Activated gamma-delta T cell treated with Interleukin-2 at 50 U/mL for 16 hours (primary cell): ENCODE measurements at places on chromosomes 16 and 17.

DNA sequence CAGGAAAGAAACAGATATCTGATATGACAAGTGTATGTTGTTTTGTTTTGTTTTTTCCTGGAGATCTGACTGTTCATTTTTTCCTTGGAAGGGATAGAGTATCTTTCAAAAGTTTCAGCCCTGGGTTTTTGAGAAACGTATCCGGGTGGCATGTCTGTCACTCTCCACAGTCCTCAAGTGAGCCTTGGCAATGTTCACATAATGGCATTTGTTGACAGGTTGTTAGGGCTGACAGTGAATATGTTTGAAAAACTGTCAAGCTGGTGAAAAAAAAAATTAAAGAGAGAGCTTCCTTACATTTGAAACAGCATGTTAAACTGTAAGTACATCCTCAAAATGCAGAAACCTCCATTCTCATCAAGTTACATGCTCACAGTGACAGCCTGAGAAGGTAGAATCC is 113.0 kb upstream of the DYNLRB2 start:
- no peak for DNase-seq

DNA sequence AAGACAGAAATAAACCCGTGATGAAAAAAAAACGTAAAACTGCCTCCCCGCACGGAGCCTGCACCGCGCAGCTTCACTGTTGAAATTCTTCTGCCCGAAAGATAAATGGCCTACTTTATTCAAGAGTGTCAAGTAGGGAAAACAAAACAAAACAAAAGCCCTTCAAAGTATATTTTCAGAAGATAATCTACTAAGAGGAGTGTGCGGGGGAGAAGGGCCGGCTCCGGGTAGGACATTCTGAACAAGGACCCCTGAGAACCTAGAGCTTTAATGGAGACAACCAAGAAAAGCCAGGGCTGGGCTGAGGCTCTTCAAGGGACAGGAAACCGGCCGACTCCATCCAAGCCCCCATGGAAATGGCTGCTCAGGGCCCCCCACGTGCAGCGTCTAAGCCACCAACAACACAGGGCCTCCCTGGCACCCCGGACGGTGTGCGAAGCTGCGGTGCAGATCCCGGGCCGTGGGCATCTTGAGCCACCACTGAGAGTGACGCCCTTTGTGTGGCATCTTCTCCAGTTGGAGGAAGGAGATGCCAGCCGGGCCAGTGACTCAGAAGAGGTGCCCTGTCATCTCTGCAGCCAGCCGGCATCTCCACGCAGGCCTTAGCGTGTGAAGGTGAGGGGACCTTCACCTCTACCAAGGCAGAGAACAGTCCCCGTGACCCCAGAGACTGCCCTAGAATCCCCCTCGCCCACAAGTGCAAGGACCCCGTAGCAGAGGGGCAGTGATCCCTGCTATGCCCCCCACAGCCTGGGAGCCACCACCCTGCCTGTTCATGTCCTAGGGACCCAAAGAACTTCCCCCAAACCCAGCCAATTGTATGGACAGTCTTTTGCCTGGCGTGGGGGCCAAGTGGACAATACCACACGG is 250.8 kb downstream of the C16orf95 start:
- DNase-seq: no peak

DNA sequence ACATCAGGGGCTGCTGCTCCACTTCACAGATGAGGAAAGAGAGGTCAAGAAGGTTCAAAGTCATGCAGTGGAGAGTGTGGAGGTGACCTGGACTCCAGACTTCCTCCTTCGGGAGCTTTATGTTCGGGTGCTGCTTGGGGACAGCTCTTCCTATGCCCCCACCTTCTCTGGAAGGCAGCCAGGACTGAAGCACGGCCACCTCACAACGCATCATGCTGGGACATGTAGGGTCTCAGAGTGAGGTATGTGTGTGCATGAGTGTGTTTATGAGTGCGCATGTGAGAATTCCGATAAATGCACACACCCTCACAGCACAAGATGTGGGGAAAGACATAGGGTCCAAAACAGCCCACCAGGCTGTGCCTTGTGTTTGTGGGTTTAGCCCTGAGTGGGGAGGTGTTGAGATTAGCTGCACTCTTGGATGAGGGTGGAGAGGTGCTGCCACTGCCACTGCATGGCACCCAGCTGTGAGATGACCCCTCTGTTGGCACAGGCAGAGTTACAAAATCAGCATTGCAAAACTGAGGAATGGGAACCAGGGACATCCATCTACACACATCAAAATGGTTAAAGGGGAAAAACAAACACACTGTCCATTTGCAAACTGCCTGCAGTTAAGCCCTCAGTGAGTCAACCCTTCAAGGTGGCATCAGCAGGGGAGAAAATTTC is 367.4 kb downstream of the SEC14L1 start:
- no peak for DNase-seq

DNA sequence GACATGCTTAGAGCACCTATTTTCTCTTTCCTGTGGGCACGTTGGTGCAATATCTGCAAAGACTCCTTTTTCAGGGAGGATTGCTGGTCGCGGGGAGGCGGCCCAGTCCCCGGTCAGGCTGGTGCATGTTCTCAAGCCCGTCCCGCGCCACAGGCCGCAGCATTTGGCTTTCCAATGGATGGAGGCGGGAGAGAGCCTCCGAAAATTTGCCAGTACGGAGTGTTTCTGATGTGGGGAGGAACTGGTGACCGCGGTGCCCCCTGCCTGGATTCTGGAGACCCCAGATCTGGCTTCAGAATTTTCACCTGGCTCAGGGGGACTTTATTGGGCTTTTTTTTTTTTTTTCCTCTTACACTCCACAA is 2.3 kb downstream of the CMIP start:
- no peak for DNase-seq

DNA sequence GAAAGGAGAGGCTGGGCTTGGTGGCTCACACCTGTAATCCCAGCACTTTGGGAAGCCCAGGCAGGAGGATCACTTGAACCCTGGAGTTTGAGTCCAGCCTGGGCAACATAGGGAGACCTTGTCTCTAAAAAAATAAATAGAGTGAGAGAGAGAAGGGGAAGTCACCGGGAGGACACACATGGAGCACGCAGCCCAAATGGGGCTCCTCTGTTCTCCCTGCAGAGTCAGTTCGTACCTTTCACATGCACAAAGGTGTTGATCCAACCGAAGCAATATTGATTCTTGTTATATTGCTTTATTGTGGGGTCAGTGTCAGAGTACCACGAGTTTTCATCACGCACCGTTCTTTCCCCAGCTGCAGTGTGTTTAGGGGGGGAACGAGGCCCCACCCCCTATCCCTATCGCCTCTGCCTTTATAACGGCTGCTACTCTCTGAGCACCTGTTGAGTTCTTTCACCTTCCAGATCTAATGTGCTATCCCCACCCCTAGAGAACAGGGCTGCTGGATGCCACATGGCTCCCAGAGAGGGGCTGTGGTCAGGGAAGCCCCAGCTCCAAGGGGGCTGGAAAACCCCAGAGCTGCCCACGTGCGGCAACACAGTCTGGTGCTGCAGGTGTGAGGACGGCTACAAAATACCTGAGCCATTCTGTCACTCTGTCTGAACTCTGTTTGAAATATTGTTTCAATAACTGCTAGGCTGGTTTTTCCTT is 1.0 kb upstream of the TMEM235 start:
- no peak for DNase-seq

DNA sequence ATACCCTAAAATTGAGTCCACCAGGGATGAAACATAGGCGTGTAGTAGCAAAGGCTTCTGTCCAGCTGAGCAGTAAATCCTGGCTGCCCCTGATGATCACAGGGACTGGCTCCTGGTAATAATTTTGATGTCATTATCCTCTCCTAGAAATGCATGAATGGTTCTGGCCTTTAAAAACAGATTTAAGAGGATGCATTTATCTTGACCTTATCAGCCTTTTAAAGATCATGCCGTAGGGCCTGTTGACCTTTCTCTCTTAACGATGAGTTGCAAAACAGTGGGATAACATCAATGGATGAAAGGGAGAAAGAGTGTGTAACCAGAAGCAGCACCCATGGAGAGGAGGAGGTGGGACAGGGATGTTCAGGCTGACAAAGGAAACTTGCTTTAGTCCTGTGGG is 128.5 kb downstream of the CA10 start:
- no peak for DNase-seq

DNA sequence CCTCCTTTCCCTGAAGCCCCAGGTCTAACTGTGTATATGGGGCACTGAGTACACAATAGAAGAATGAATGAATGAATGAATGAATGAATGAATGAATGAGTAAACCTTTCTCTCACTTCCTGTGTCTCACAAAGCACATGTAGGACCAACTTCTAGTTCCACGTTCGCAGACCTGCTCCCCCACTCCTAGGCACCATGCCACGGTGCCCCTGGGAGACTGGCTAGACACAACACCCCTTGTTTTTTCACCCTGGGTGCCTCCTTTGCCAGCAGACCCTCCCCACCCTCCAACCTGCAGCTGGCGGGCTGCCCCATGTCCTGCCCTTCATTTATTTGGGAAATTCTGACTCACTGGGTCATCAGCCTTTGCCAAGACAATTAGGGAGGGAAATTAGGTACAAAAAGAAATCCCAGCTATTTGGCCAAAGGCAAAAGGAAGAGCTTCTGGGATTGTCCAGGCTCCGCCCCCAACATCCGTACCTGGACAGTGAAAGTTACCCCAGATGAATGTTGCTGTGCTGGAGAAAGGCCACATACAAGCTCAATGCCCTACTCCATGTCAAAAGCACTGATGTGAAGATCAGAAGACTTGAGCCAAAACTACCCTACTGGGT is 7.7 kb downstream of the CES1 start:
- DNase-seq: no peak
